Activated T-helper 1 cell treated with anti-CD3 and anti-CD28 coated beads, Interleukin-2, amount 50 U/mL, for 16 hours (primary cell): ENCODE measurements at places on chromosomes 2 and 18.

DNA sequence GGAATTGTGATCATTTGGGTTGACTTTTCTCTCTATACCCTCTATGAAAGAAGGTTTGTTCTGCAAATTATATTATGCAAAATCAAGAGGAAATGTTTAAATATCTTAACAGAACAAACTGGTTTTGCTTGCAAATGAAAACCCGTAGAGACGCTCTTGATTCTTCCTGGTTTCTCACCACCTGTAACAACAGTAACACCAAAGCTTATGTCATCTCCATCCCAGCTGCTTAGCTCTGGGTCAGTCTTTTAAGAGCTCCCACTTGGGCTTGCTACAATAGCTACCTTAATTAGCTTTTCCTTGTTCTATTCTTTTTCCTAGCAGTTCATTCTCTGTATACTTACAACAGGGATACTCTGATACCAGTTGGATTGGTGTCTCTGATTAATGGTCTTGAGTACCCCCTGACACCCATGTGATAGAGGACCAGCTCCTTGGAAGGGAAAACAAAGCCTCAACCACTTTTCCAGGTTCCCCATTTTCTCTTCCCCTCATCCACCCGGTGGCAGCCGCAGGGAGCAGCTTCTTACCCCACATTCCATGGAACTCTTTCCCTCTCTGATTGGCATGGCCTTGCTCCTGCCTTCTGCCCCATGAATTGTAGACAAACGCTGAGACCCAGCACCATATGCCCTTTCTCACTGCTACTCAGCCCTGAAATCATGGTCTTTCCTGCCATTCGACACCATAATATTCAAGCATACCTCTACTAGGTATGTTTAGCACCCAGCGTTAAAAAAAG lies 27.7 kb downstream of the TMEM182 start:
- no peak for DNase-seq

GRCh38 chr2:98552499-98553179 lies 55.7 kb downstream of the COA5 start:
- no peak for DNase-seq

DNA sequence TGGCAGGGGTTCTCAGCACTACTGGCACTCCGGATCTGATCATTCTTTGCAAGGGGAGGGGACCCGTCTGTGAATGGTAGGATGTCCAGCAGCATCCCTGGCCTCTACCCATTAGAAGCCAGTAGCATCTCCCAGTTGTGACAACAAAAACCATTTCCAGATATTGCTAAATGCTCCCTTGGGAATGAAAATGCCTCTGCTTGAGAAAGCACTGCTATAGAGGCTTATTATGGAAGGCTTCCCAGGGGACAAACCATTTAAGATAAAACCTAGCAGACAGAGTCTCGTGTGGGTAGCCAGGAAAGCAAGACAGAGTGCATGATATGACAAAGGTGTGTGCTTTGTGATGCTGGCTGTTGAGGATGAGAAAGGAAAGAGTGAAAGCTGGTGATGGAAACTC lies 273.7 kb downstream of the TMX3 start:
- DNase-seq, result no peak

DNA sequence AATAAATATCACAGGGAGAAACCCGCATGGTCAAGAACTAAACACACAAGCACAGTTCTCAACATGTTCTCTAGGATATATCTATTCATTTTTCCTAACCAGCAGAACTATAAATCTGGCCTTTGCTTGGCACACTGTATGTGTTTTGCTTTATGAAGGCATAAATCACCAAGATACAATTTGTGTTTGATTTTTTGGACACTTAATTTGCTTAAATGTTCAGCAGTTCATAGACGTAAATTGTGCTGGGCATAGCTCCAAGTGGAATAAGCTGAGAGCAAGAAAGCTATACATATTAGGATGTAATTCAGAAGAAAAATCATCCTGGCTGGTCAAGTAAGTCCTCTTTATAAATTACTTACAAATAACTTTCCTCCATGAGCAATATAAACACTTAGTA lies 341.5 kb upstream of the ATP5MC3 start:
- no peak for DNase-seq

DNA sequence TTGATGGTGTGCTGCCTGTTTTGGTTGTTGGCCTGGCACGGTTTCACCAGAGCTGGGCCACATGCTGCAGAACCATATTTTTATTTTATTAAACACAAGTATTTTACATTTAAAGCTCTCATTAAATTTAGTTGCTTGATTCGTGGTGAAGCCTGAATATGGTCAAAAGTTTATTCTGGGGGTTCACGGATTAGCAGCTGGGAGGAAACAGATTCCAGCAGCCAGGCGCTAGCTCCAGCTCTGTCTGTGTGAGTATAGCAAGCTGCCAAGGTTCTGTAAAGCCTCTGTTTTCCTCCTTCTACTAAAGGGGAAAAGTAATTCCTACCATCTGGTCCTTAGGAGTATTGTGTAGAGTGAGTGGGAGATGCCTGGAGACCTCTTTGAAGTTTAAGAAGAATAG lies 22.5 kb downstream of the GATA6 start:
- no peak for DNase-seq

DNA sequence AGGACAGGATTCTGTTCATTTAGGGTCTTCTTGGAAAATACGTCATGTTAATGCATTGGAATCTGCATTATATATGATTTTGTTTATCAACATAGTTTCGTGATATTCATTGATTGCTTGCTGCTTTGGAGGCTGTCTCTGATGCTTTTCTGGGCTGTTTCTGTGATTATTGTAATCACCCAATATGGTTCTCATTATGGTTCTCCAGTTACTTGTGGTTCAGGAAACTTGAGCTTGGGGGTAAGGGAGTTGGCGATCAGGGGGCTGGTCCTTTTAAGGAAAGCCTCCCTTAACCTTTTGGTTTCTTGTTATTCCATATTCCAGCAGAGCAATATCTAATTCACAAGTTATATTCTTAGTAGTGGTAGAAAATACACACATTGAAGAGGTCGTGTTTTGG lies 17.4 kb upstream of the STON1 start:
- DNase-seq, result no peak

- no peak for DNase-seq
Observed at GRCh38 chr2:117618607-117619006, 195.9 kb upstream of the DDX18 start.

DNA sequence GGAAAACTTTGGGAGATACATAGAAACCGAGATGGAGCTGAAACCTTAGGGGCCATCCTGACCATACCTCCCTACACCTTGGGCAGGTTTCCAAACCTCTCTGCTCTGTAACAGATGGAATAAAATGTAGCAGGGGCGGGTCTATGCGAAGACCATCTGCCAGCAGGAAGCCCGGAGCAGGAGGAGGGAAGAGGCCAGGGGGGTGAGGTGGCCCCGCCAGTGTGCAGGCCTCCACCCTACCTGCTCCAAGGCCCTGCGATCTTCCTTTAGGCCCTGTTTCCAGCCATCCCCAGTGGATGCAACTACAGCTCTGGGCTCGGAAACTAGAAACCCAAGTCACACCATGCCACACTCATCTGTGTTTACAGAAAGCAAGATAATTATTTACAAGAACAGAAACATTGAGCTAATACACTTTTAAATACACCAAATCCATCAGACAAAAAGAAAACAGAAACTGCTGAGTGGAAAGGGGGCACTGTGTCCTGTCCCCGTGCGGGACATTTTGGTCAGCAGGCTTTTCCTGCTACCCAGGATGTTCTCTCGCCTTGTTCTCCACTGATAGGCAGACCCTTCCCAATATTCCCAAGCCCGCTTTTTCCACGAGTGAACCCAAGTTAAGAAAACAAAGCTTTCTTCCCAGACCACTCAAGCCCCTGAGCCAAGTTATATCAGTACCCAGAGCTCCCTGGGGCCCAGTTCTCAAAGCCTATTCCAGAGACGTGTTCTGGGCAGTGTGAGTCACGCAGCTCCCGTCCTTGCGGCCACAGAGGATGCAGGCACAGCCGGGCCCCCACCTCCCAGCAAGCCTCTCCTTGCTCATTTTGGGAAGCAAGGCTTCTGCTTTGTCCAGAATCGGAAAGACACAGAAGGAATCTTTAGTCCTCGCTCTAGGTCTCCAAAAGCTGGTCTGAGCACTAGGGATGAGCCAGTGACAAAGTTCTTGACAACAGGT lies 17.3 kb downstream of the CIB4 start:
- DNase-seq, result no peak

- DNase-seq, result no peak
Observed at GRCh38 chr18:34401775-34402174, 177.1 kb upstream of the NOL4 start.

DNA sequence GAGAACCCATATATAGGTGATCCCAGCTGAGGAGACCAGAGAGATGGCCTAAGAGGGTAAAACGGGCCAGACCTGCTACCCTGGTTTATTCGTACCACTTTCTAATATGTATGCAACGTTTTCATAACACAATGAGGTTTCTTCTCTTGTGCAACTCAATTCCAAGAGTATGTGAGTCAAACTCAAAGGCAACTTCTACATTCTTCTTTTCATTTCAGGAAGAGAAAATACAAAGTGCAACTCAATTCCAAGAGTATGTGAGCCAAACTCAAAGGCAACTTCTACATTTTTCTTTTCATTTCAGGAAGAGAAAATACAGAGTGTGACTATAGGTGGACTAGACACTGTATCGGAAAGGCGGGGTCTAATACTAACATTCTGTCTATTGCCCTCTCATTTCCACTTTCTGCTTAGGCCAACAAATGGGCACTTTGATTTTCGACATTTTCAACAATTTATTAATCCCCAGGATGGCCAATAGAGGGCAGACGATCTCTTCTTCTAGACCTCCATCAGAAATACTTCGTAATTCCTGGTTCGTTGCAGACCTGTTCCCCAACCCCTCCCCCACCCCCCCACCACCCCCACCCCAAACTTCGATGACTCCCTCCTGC lies 3.7 kb upstream of the CRIM1 start:
- no peak for DNase-seq

DNA sequence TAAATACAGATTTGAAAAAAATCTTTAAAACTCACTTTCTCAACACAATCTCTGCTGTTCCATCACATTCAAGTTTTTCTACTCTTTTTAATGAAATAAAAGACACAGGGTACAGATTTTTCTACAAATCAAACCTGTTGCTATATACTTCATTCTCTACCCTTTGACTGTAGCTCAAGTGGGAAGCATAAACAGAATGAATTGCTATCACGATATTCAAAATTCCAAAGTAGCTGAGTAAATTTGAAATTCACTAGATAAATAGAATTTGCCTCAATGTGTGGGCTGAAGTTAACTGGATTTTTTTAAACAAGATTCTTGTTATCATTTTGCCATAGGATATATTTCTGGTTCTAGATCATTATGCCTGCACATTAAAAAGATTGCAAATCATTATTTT lies 185.9 kb downstream of the ZNF521 start:
- DNase-seq, result no peak

- no peak for DNase-seq
Observed at GRCh38 chr2:46645681-46646162, 166.4 kb downstream of the TMEM247 start.

DNA sequence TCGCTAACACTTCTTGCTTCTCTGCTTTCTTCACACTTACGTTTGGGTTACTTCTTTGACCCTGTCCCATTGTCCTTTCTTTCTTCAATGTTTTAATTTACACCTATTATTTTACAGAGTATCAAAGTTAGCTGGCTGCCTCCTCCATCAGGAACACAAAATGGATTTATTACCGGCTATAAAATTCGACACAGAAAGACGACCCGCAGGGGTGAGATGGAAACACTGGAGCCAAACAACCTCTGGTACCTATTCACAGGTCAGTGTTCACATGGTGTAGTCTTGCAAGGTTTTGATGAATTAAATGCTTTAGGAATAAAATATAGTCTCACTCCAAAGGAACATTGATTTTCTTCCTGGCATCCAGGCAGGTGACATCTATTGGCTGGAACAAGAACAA lies 919.0 kb downstream of the MBD2 start:
- DNase-seq, result no peak

- no peak for DNase-seq
Observed at GRCh38 chr2:201500534-201500933, 49.0 kb downstream of the STRADB start.

DNA sequence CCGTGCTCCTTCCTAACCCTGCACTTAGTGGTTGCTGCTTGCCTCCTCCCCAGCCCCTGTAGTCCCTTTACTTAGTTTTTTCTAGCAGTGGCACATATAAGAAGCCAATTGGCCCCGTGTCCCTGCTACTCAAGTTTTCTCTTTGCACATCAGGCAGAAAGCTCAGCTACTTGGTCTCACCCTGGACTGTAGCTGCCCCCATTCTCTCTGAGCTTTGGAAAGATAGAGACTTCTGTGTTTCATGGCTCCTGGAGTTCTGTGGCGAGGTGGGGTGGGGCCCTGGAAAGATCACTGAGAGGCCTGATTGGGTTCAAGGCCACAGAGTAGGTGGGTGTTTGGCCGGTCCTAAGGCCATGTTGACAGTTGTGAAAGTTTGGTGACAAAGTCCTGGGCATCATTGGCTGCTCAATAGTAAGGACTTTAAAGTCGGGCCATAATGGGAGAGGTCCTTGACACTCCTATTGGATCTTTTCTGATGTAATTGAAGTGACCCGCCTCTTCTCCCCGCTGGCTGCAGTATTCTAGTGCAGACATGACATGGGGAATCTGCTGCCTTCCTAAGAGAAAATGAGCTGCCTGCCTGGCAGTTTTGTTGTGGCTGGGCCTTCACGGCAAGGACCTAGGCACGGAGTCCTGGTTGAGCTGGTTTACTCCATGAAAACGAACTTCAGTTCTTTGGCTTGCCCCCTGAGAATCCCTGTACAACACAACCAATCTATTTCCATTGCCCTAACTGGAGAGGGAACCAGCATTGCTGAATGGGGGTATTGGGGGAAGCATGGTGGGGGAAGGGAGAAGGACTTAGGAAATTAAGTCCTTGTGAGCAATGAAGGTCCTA lies 26.2 kb upstream of the CYP27A1 start:
- DNase-seq, result no peak

DNA sequence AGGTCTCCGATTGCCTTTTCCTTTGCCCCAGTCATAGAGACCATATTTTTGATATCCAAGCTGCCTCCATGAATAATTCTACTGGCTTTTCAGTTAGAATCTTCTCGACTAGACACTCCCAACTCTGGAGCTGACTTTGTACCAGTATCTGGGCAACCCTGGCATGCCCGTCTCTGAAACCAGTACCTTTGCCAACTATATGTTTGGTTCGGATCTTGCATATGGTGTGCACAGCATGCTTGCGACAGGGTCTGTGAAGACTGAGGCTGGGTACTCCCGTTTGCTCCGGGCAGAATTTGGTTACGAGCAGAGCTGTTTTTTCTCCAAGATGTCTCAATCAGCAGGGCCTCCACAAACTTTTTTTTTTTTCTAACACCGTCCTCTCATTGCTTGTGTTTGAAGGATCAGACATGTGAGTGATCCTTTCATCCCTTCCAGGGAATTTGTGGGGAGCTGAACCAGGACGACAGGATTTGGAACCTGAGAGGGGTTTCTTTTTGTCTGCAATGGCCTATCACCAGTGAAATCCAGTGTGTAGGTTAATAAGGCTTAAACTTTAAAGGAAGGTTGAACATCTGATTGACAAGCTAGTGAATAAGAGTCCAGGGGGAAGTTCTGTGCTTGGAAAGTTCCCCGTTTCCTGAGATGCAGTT lies 322.3 kb downstream of the MYCN start:
- DNase-seq, result no peak

GRCh38 chr2:232049350-232049749 lies 87.8 kb downstream of the DIS3L2 start:
- no peak for DNase-seq

- DNase-seq, result no peak
Observed at GRCh38 chr2:60385648-60386047, 167.8 kb downstream of the BCL11A start.

GRCh38 chr2:43100362-43100882 lies 126.0 kb downstream of the ZFP36L2 start:
- no peak for DNase-seq
